ENCODE measurements at places on chromosomes 1 and 21. TPM values are rescaled to one million over a fixed set of nuclear protein-coding genes. Genes with fewer than 3 reads are reported as not detected.

DNA sequence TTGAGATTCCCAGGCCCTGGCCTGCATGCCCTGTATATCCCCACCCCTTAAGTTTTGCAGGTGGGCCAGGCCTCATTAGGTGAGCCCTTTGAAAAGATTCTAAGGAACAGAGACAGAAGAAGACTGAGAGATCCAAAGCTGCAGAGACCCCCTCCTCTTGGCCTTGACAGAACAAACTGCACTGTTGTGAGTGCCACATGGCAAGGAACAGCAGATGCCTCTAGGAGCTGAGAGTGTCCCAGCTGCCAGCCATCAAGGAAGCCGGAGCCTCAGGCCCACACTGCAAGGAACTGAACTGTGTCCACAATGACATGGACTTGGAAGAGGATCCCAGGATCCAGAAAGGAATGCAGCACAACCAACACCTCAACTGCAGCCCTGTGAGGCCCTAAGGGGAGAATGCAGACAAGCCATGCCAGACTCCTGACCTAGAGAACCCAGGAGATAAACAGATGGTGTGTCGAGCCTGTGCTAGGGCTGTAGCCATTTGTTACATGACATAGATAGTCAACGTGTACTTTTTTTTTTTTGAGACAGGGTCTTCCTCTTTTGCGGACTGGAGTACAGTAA is 182.7 kb downstream of the AJAP1 start:
- peaks cover 4% of the 10 kb centered on the region for H3K27me3 ChIP-seq
- no peak for DNase-seq
- H3K27ac ChIP-seq: no peak overlapping the region
- no peak overlapping the region for H3K4me3 ChIP-seq
- no peaks in the 10 kb centered on the region for H3K4me1 ChIP-seq

DNA sequence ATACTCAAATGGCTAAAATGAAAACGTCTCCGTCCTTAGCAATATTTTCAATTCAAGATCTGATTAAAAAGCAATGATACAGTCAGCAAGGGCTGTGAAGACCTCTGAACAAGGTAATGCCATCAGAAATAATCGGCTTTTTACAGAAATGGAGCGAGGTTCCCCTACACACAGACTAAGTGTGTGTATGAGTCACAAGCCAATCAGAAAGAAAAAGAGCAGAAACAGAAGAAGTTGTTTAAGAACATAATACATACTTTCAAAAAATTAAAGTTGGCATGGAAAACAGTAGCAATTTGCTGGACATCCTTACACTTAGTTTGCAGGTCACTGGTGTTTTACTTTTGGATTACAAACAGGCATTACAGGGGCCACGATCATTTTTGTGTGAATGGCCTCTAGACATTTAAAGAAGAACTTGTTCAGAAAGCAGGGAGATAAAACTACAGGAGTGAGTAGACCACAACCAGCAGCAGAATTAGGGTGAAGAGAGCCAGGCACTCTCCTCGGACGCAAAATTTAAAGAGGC is 350.0 kb upstream of the RUNX1 start:
- H3K4me1 ChIP-seq: peaks cover 36% of the 10 kb centered on the region
- H3K27ac ChIP-seq: no peak overlapping the region
- DNase-seq: no peak
- H3K4me3 ChIP-seq: no peak overlapping the region
- H3K27me3 ChIP-seq: no peaks in the 10 kb centered on the region

DNA sequence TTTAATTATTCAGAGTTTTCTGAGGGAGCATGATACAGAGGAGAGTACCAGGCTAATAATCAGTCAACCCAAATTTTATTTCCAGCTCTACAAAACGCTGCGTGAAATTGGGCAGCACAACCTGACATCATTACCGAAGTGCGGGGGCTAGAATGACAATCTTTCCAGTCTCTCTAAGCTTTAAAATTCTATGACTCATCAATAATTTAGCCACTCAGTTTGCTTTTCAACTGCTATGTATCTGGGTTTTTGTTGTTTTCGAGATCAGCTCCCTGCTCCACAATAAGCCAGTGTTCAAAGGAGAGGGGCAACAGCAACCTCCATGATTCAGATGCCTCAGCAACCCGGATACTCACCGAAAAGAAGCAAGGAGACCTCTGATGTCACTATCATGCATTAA is 13.9 kb downstream of the SORT1 start:
- H3K36me3 ChIP-seq: peaks cover 10% of the 10 kb centered on the region
- H3K27me3 ChIP-seq: no peaks in the 10 kb centered on the region
- DNase-seq: no peak
- peak overlapping the region; percentile 69 for H3K27ac ChIP-seq

- H3K4me1 ChIP-seq: peaks cover 6% of the 10 kb centered on the region
- H3K27ac ChIP-seq: no peak overlapping the region
- H3K4me3 ChIP-seq: no peak overlapping the region
- no peaks in the 10 kb centered on the region for H3K36me3 ChIP-seq
Observed at GRCh38 chr1:185473186-185473585, 156.1 kb upstream of the IVNS1ABP start.

DNA sequence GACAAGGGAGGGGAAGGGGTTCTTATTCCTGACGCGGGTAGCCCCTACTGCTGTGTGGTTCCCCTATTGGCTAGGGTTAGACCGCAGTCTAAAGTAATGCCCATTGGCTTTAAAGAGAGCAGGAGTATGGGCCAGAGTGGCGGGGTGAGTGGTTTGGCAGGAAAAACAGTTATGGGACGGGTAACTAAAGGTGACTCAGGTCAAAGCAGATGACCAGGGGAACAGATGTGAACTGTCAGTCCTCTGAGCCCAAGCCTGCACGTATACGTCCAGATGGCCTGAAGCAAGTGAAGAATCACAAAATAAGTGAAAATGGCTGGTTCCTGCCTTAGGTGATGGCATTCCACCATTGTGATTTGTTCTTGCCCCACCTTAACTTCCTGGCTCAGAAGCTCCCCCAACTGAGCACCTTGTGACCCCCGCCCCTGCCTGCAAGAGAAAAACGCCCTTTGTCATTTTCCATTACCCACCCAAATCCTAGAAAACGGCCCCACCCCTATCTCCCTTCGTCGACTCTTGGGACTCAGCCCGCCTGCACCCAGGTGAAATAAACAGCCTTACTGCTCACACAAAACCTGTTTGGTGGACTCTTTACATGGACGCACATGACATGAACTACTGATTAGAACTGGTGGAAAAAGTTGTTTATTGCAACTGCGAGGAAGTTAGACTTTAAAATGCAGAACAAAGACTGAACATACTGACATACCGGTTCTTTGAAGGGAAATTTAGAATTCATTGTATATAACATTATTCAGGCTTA is 758 bp upstream of the ATAD3B start:
- no peak for DNase-seq
- peak overlapping the region; percentile 99 for H3K27ac ChIP-seq
- H3K36me3 ChIP-seq: no peaks in the 10 kb centered on the region
- peaks cover 9% of the 10 kb centered on the region for H3K4me1 ChIP-seq

DNA sequence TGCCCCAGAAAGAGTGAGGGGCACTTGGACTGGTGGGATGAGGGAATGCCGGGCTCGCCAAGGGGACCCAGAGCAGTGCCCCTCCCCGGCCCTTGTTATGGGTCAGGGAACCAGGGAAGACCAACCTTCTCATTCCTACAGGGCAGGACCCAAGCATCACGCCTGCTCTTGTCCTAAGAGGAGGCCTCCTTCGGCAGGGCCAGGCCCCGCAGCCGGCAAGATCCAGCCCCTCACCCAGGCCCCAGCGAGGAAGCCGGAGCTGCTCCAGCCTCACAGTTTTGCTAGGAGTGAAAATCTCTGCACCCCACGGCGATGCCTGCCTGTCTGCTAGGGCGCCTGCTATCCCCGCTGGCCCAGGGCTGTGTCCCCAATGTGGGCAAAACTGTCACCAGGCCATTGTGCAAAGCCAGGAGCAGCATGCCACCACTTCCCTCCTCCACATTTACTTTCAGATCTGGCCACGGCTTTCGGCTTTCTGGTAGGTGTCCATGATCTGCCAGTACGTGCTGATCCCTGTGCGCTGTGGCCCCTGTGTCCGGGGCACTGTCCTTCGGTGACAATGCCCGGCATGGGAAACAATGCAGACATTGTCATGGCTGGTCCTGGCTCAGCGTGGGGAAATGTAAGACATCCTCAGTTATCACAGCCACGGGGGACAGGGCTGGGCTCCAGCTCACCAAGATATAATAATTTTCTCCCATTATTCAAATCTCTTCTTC is 9.6 kb downstream of the ACTRT2 start:
- H3K4me3 ChIP-seq: no peak overlapping the region
- no peaks in the 10 kb centered on the region for H3K4me1 ChIP-seq
- no peak for DNase-seq
- no peak overlapping the region for H3K27ac ChIP-seq

DNA sequence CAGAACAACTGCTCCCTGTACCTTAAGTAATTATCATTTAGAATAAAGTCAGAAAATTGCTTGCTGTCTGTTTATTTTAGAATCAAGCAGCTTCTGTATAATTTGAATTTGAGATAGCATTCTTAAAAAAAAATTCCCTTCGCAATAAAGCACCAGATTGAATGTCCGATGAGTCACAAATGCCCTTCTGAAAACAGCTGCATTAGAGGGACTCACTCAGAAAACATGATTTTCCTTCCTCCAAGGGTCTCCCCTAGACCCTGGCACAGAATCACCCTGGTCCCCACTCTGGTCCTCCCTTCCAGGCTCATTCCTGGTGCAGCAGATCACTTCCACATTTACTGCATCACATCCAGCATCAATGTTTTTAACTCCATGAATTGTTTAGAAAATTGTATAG is 471.1 kb upstream of the VAMP3 start:
- peaks cover 70% of the 10 kb centered on the region for H3K4me1 ChIP-seq
- H3K27ac ChIP-seq: no peak overlapping the region
- peaks cover 12% of the 10 kb centered on the region for H3K36me3 ChIP-seq
- DNase-seq: no peak
- H3K27me3 ChIP-seq: no peaks in the 10 kb centered on the region

DNA sequence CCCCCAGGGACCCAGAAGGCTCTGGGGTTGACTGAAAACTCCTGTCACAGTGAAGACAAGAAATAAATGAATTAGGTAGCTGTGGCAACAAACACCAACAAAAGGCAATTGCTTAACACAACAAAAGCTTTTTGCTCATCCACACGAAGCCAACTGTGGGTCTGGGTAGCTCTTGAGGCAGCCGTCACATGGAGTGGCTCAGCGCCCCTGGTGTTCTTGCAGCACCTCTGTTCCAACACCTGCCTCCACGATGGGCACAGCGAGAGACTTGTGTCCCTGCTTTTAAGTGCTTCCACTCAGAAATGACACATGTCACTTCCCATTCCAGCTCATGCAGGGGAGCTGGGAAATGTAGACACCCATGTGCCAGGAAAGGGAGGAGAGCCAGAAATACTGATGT is 364.5 kb upstream of the DUSP10 start:
- DNase-seq: peak; percentile 20
- no peak overlapping the region for H3K4me3 ChIP-seq
- H3K27ac ChIP-seq: no peak overlapping the region
- H3K36me3 ChIP-seq: no peaks in the 10 kb centered on the region
- H3K4me1 ChIP-seq: peaks cover 21% of the 10 kb centered on the region

GRCh38 chr1:209375671-209376365 is 207.7 kb upstream of the CAMK1G start:
- peaks cover 77% of the 10 kb centered on the region for H3K4me1 ChIP-seq
- H3K27ac ChIP-seq: peak overlapping the region; percentile 94
- H3K36me3 ChIP-seq: no peaks in the 10 kb centered on the region
- H3K4me3 ChIP-seq: no peak overlapping the region
- no peaks in the 10 kb centered on the region for H3K27me3 ChIP-seq

DNA sequence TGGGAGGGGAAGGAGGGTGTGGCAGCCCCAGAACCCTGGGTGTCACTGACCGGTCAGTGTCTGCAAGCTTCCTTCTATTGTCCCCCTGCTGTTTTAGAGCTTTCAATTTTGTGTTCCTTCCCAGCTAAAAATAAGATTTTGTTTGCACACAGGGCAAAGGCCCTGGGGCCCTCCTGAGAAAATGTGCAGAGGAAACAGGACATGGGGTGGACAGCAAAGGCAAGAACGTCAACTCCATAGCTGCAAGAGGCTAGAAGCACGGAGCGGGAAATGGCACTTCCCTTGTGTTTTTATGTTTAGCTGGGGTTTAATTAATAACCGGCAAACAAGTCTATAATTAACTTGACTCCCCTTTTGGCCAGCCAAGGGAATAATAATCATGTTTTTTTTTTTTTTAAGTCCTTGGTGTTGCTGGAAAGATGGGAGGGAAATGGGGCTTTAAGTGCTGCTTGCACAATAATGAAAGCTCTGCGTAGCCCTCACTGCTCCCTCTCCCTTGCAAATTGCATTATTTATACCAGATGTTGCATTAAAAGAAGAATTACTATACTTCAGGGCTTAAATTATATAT is 261.4 kb upstream of the USP24 start:
- no peaks in the 10 kb centered on the region for H3K27me3 ChIP-seq
- no peaks in the 10 kb centered on the region for H3K36me3 ChIP-seq
- no peak overlapping the region for H3K4me3 ChIP-seq
- H3K4me1 ChIP-seq: no peaks in the 10 kb centered on the region

Gene CYP4A22
- not detected for total RNA-seq

Gene SNRNP40
- 103 TPM for total RNA-seq

Data from WTC11 (cell line).